Lung (tissue), 17 donors: ENCODE measurements at places on chromosomes 11 and 22. TPM values are rescaled to one million over a fixed set of nuclear protein-coding genes. Genes with fewer than 3 reads are reported as not detected.

GRCh38 chr11:58067685-58068084 lies 36.9 kb downstream of the OR6Q1 start:
- no peak overlapping the region for H3K27ac ChIP-seq
- no peaks in the 10 kb centered on the region for H3K4me1 ChIP-seq
- no peaks in the 10 kb centered on the region for H3K36me3 ChIP-seq
- no peak overlapping the region for H3K4me3 ChIP-seq

FGF19 gene
- not detected for polyA plus RNA-seq

DNA sequence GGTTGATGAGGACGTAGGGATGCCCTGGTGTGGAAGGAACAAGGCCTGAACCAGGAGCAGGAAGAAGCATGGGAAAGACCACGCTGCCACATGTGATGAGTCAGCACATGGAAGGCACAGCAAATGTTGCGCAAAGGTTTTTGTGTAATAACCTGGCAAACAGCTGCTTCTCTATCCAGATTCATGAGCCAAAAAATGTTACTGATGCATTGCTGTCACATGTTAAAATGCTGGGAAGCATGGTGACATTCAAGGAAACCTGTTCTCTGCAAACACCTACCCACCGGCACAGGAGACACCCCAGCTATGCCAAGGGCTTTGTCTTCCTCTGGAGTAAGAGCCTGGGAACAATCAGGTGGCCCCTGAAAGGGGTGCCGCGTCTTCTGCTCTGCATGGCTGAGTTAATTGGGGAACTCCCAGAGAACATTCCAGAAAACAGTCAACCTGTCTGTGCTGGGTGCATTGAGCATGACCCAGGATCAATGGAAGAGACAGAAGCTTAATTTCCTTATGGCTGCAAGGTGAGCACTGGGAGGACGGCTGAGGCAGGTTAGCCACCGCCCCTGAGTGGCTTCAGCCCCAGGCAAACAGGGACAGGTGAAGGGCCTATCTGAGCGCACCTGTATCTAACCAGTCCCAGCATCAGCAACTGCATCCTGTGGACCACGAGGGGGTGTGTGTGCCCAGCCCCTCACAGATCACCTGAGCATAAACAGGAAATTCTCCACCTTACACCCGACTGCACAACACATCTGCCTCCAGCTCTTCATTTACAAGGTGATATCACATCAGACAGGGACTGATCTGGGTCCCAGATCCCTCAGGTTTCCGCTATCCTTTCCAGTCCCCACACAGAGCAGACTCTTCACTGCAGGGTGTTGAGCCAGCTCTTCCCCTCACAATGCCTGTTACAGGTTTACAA lies 108.4 kb downstream of the GGTLC2 start:
- H3K27me3 ChIP-seq: no peaks in the 10 kb centered on the region
- DNase-seq: peak; percentile 52
- no peak overlapping the region for H3K27ac ChIP-seq
- peaks cover 2% of the 10 kb centered on the region for H3K4me1 ChIP-seq
- no peaks in the 10 kb centered on the region for H3K36me3 ChIP-seq

- no peaks in the 10 kb centered on the region for H3K36me3 ChIP-seq
- DNase-seq: peak; percentile 14
- no peaks in the 10 kb centered on the region for H3K27me3 ChIP-seq
- H3K27ac ChIP-seq: no peak overlapping the region
- no peaks in the 10 kb centered on the region for H3K4me1 ChIP-seq
- no peak overlapping the region for H3K4me3 ChIP-seq
Observed at GRCh38 chr11:101705972-101706371, 122.2 kb upstream of the TRPC6 start.

- no peaks in the 10 kb centered on the region for H3K27me3 ChIP-seq
- H3K4me1 ChIP-seq: no peaks in the 10 kb centered on the region
- peak overlapping the region; percentile 97 for H3K27ac ChIP-seq
- peak overlapping the region; percentile 67 for H3K4me3 ChIP-seq
- H3K36me3 ChIP-seq: no peaks in the 10 kb centered on the region
Observed at GRCh38 chr11:119169282-119169719, 776 bp downstream of the NLRX1 start.

DNA sequence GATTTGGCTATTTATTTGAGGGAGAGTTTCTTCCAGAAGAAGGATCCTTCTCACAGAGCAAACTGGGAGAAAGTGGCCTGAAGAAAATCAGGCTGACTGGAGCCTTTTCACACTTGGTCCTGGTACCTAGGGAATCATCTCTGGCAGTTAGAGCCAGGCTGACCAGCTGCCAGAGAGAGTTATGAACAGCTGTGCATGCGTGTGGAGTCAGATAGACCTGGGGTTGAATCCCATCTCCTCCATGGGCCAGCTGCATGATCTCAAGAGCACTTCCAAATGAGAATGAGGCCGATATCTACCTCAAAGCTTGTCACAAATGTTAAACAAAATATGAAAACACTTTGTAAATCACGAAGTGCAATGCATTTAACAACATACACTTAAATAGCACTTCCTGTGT lies 390.0 kb downstream of the TENM4 start:
- peak; percentile 97 for DNase-seq
- no peaks in the 10 kb centered on the region for H3K4me1 ChIP-seq
- H3K4me3 ChIP-seq: no peak overlapping the region
- no peaks in the 10 kb centered on the region for H3K27me3 ChIP-seq
- no peaks in the 10 kb centered on the region for H3K36me3 ChIP-seq

DKK3 gene
- polyA plus RNA-seq: 74.4 TPM

ANGPTL5 gene
- 0.11 TPM for polyA plus RNA-seq

DNA sequence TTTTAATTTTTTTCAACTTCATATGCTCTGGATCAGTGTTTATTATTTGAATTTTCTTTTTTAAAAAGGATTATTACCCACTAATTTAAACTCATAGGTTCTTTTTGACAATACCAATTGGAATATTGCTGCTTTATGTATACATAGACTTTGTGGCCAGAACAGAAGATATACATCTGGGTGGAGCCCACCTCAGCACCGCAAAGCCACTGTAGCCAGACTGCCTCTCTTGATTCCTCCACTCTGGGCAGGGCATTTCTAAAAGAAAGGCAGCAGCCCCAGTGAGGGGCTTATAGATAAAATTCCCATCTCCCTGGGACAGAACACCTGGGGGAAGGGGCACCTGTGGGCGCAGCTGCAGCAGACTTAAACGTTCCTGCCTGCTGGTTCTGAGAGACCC lies 10.6 kb upstream of the C11orf58 start:
- no peak for DNase-seq
- no peaks in the 10 kb centered on the region for H3K36me3 ChIP-seq
- H3K4me1 ChIP-seq: no peaks in the 10 kb centered on the region
- no peaks in the 10 kb centered on the region for H3K27me3 ChIP-seq
- no peak overlapping the region for H3K4me3 ChIP-seq

- peak; percentile 75 for DNase-seq
- H3K27me3 ChIP-seq: no peaks in the 10 kb centered on the region
- H3K27ac ChIP-seq: peak overlapping the region; percentile 62
Observed at GRCh38 chr22:36026741-36027140, 1.9 kb downstream of the RBFOX2 start.

VPREB1 gene
- 0.11 TPM for polyA plus RNA-seq

DNA sequence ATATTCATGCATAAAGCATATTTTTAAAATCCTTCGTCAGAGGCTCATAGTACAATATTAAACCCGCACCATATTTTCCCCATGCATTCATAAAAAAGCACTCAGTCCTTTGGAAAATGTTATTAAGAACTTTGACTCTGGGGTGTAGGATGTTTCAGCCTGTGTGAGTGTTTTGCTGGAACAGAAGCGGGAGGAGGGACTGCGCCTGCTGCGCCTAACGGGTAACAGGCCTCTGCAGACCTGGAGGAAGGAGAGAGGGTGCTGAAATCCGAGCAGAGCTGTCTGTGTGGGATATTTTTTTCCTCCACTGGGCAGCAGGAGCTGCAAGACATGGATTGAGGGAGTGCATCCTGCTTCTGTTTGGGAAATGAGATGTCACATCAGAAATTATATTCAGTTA lies 483.0 kb downstream of the BRD1 start:
- no peaks in the 10 kb centered on the region for H3K36me3 ChIP-seq
- H3K4me1 ChIP-seq: no peaks in the 10 kb centered on the region
- no peak overlapping the region for H3K4me3 ChIP-seq
- DNase-seq: peak; percentile 71
- no peaks in the 10 kb centered on the region for H3K27me3 ChIP-seq

- peak; percentile 64 for DNase-seq
- H3K4me1 ChIP-seq: no peaks in the 10 kb centered on the region
- H3K27ac ChIP-seq: no peak overlapping the region
- H3K36me3 ChIP-seq: no peaks in the 10 kb centered on the region
- no peaks in the 10 kb centered on the region for H3K27me3 ChIP-seq
Observed at GRCh38 chr11:79253280-79253679, 187.6 kb downstream of the TENM4 start.

- H3K27ac ChIP-seq: no peak overlapping the region
- H3K27me3 ChIP-seq: no peaks in the 10 kb centered on the region
- H3K4me1 ChIP-seq: no peaks in the 10 kb centered on the region
- H3K4me3 ChIP-seq: no peak overlapping the region
Observed at GRCh38 chr11:27795955-27796861, 96.0 kb upstream of the BDNF start.

TRIM51 gene
- not detected for polyA plus RNA-seq

DNA sequence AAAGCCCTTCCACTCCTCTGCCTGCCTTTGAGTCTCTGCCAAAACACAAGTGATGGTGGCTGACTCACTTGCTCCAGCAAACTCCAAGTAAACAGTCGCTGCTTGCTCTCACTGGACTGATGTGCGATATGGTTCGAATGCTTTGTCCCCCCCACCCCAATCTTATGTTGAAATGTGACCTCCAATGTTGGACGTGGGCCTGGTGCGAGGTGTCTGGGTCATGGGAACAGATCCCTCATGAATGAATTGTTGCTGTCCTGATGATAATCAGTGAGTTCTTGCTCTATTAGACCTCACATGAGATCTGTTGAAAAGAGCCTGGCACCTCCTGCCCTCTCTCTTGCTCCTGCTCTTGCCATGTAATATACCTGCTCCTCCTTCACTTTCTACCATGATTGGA lies 747.9 kb downstream of the OPCML start:
- no peaks in the 10 kb centered on the region for H3K27me3 ChIP-seq
- peaks cover 10% of the 10 kb centered on the region for H3K4me1 ChIP-seq
- H3K27ac ChIP-seq: no peak overlapping the region
- DNase-seq: no peak

DNA sequence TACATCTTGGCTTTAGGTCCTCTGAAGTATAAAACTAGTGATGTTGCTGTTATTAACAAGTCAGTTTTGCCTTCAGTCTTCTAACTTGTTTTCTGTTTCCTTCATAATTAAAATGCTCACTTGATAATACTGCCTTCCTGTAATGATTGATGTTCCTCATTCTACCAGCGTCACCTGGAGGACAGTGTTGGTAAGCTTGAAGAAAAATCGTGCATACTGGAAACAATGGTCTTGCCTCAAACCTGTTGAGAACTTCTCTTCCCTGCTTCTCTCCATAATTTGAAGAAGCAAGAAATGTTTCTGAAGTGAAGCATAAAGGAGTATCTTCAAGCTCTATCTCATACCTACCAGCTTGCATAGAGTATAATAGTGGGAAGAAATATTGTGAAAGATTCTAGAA lies 3.0 kb downstream of the YWHAH start:
- H3K4me3 ChIP-seq: no peak overlapping the region
- peaks cover 6% of the 10 kb centered on the region for H3K36me3 ChIP-seq
- peaks cover 5% of the 10 kb centered on the region for H3K4me1 ChIP-seq
- peak; percentile 12 for DNase-seq
- no peak overlapping the region for H3K27ac ChIP-seq

- no peak overlapping the region for H3K27ac ChIP-seq
- H3K36me3 ChIP-seq: no peaks in the 10 kb centered on the region
- no peaks in the 10 kb centered on the region for H3K27me3 ChIP-seq
- H3K4me3 ChIP-seq: no peak overlapping the region
Observed at GRCh38 chr22:40453671-40454070, 83.3 kb downstream of the SGSM3 start.

GRCh38 chr11:6251990-6252473 lies 7.6 kb upstream of the CCKBR start:
- no peak overlapping the region for H3K4me3 ChIP-seq
- H3K4me1 ChIP-seq: no peaks in the 10 kb centered on the region
- H3K27me3 ChIP-seq: no peaks in the 10 kb centered on the region
- H3K36me3 ChIP-seq: no peaks in the 10 kb centered on the region

AMOTL1 gene
- polyA plus RNA-seq: 11.0 TPM

DNA sequence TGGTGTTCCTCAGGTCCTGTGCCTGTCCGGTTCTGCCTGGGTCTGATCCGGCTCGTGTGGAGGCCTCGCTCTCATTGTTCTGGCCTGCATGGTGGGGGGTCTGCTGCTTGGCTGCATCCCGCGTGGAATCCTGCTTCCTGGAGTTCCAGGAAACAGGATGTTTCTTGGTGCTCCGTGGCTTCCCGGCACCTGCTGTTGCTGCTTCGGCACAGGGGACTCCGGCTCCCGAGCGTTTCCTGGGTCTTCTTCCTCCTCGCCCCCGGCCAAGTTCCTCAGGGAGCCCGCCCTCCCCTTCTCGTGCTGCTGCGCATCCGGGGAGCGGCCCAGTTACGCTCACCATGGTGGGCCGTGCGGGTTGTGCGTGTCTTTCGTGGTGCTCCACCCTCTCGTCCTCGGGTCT lies 29.9 kb downstream of the GLB1L2 start:
- no peak for DNase-seq
- H3K36me3 ChIP-seq: no peaks in the 10 kb centered on the region
- no peaks in the 10 kb centered on the region for H3K4me1 ChIP-seq

POU2F3 gene
- polyA plus RNA-seq: 3.9 TPM

DNA sequence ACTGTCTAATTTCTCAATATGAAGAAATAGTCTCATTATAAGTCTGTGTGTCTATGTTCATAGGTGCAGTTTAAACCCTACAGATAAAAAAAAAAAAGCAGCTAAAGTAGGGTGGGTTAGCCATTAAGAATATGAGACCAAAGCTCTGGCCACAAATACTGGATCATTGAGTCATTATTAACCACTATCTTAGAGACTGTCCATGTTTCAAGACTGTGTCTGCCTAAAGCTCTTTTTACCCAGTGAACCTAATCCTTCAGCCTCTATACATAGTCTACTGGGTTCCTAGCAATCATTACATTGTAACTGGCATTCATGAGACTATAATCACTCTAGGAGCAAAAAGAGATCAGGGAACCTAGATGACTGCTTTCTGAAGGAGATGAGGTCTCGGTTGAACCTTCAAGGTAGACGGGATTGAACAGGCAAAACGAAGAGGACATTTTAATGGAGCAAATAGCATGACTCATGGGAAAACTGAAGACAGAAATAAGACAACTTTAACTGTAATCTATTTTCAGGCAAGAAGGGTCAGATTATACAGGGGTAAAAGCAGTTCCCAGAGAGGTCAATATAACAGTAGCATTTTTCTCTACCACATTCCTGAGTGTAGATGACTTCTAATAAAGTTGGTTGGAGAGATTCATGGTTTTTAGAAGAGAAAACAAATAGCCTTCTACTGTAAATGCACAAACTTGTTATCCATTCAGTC lies 64.0 kb upstream of the FIBIN start:
- no peak overlapping the region for H3K27ac ChIP-seq
- no peaks in the 10 kb centered on the region for H3K27me3 ChIP-seq
- H3K4me3 ChIP-seq: no peak overlapping the region
- DNase-seq: no peak

- H3K4me1 ChIP-seq: no peaks in the 10 kb centered on the region
- no peaks in the 10 kb centered on the region for H3K27me3 ChIP-seq
- no peaks in the 10 kb centered on the region for H3K36me3 ChIP-seq
- DNase-seq: no peak
Observed at GRCh38 chr11:94800414-94800813, 32.3 kb downstream of the AMOTL1 start.
